ENCODE measurements at places on chromosomes 3 and 15.

DNA sequence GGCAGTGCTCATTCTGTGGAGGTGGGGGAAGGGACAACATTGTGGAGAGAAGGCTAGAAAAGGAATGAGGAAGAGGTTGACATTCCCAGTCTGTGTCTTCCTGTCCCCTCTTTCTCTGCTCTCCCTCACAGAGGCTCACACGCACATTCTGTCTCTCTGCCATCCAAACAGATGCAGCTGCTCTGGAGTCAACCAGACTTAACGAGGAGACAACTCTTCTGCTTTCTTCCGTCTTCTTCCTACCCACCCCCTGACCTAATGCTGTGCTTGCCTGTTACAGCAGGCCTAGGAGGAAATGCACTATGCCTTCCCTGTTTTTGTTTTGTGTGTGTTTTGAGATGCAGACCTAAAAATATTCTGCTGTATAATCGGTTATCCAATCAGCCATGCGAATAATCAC, 121.9 kb downstream of the CACNA1D start:
- DNase-seq = no peak

GRCh38 chr3:121895121-121895520, 920 bp downstream of the SLC15A2 start:
- no peak for DNase-seq

GRCh38 chr3:140629357-140630137, 48.3 kb upstream of the TRIM42 start:
- no peak for DNase-seq

DNA sequence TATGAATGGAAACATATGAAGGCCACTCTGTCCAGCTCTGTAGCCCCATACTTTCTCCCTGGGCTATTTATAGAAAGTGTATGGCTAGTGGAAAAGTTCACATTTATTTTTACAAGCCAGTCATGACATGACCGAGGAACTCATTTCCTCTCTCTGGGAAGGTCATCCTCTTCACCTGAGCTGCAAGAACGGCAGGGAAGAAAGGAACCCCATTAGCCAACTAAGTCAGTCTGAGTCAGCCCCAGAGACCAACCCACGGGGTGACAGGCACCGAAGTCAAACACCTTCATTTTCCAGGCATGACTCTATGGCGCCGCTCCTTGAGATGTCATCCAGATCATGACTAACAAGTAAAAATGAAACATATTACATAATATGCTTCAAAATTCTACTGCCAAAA, 4.8 kb downstream of the PAQR9 start:
- DNase-seq = no peak

DNA sequence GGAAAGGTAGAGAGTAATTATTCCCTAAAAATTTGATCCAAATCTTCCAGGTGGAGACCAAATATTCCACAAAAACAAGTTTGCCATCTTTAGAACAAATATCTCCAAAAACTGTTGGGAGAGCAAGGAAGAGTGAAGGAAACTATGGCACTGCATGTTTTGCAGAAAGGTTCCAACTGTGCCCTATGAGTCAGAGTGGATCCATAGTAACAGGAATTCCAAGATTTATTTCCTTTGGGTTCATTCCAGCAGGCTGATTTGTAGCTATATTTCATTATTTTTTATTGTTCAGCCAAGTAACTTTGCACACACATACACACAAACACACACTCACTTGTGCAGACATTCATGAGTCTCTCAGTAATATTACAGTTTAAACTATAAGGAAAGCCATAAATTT, 459.7 kb upstream of the EPHA6 start:
- no peak for DNase-seq

- DNase-seq = no peak
Observed at GRCh38 chr3:42764115-42764514, 8.9 kb downstream of the CCDC13 start.

DNA sequence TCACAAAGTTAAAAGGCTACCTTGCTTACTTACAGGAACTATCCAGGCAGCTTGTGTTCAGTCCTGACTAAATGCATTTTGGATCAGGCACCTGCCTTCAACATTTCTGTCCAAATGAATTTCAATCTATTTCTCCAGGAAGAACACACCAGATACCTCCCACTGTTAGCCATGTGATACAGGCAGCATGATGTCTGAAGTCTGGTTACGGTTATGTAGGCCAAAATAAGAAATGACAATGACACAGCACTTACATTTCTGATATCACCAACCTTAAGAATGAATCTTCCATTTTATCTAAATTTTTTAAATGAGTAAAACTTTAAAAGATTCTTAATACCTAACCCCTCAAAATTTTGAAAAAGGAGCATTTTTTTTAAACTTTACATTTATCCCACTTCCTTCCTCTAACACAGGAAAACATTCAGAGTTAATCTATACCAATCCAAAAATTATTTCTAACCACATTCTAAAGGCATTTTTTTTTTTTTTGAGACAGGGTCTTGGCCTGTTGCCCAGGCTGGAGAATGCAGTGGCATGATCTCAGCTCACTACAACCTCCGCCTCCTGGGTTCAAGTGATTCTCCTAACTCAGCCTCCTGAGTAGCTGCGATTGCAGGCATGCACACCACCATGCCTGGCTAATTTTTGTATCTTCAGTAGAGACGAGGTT, at the start of gene MAP4:
MAP4 (minus strand) TSS at position 116 of the 673 bp plus-strand sequence. CDS start 17,556 bp downstream, outside the sequence.
- DNase-seq = no peak

GRCh38 chr3:148600902-148601765, 96.6 kb upstream of the AGTR1 start:
- no peak for DNase-seq

GRCh38 chr15:41506796-41507341, 6.8 kb downstream of the LTK start:
- DNase-seq = no peak

GRCh38 chr3:79423417-79423816, 344.4 kb downstream of the ROBO1 start:
- no peak for DNase-seq

DNA sequence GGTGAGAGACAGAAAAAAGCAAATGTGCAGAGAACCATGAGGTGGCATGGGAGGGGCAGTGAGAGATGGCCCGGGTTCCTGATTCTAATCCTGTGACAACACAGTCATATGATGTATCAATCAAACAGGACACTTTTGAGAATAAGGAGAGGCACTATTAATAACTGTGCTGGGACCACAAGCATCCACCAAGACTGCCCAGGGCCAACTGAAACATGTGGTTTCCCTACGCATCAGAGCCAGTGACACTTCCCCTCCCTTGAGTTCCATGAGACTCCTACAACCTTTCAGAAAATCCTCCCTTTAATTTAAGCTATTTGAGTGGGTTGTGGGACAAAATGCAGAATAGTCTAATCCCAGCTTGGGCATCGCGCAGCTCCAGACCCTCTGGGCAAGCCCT, 17.4 kb downstream of the SH3BP5 start:
- DNase-seq = no peak

GRCh38 chr3:49601358-49602048, 47.2 kb downstream of the BSN start:
- peak; percentile 37 for DNase-seq

GRCh38 chr3:29644261-29644660, 363.4 kb downstream of the RBMS3 start:
- DNase-seq = no peak

DNA sequence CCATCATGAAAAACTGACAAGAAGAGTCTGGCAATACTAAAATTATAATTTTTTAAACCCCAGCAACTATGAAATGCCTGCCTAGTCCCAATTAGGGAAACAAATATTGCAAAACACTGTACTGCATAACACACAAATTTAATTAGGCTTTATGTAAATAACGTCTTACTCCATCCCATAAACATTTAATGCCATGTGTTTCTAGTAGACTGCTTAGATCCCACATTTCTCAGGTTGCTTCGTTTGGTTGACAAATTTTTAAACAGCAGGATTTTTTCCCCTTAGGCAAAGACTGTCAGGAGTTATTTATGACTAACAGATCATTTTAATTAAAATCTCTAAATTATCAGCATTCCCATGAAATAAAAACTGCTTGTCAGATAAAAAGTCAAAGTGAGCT, 29.9 kb downstream of the EIF2AK4 start:
- DNase-seq = no peak

DNA sequence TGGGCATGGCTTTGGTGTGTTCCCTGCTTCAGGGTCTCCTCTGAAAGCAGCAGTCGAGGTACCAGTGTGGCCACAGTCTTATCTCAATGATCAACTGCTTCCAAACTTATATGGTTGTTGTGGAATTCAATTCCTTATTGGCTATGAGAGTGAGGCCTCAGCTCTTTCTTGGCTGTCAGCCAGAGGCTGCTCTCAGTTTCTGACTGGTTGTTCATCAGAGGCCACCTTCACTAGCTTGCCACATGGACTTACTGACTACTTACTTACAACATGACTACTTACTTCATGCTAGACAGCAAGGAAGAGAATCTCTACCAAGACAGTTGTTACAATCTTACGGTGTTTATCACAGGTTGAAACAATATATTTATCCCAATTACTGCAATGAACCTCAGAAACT, 789.2 kb downstream of the DIPK2A start:
- DNase-seq = no peak

GRCh38 chr15:91886878-91887277, 33.4 kb downstream of the SLCO3A1 start:
- DNase-seq = no peak

- no peak for DNase-seq
Observed at GRCh38 chr3:36364260-36364659, 16.0 kb upstream of the STAC start.

GRCh38 chr3:46478341-46478740, 13.6 kb upstream of the LTF start:
- no peak for DNase-seq

DNA sequence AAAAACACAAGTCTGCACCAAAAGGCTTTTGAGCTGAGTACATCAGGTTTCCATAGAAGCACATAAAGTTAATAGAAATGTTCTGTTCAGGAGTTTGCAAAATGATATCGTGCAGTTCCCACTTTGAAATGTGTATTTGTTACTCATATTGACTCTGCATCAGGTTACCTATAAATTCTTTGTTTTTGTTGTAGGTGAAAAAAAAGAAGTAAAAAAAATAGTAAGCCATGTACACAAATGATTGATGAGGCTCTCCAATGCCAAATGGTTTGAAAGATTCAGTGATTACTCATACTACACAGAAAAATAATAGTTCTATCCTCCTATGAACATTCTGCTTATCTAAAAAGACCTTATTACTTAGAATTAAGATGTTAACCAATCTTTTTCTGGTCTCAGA, 287.3 kb upstream of the MME start:
- DNase-seq = no peak

DNA sequence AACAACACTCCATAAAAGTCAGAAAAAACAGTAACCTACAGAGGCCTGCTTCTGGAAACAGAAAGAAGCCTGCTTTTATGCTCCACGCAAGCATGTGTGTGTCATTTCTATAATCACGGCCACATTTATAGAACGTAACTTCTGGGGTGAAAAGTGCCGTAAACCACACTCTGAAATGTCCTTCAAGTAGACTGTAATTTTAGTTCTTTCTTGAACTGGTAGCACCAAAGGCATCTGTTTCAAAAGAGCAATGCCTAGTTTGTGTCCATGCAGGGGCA, 19.5 kb upstream of the CMTM7 start:
- DNase-seq = no peak

DNA sequence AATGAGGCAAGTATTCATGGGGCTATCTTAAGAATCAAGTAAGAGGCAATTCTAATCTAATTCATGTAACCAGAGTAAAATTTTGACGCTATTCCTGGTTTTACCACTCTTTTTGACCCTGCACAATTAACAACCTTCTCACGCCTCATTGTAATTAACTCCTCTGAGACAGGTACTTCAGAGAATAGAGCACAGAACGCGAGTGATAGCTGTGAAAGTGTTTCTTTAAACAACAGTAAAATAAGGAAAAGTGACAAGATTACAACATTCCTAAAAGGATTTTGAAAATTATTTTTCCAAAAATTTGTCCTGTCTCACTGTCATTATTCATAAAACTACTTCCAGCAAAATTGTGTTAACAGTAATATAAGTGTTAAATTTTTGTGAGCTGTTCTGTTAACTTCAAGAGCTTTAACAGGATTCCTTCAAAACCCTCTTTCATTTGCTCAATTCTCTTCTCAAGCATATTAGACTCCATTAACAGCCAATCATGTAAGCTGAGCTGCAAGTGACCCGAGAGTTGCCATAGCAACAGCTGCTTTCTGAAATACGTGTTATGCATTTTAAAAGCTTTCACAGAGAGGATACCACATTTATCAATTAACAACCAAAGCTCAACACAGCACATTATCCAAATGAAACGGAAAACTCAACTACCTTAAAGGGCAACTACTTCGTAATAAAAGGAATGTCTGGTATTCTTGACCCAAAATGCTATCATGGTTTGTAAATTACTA, 93.1 kb downstream of the STAG1 start:
- no peak for DNase-seq

DNA sequence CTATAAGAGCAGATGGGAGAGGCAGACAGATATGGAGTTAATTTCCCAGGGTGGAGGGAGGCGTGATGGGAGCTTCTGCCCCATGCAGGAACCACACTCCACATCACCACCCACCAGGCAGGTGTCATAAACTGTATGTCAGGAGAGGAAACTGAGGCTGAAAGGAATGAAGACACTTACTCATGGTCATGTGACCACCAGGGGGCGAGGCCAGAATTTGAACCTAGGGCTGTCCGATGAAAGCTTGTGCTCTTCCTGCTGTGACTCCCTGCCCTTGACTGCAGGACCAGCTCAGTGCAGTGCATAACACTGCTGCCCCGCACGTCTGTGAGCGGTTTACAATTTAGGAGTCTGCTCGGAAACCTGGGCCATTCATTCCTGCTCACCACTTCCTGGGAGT, 28.8 kb downstream of the NUP210 start:
- no peak for DNase-seq

- no peak for DNase-seq
Observed at GRCh38 chr15:56600380-56600779, 132.9 kb downstream of the ZNF280D start.

DNA sequence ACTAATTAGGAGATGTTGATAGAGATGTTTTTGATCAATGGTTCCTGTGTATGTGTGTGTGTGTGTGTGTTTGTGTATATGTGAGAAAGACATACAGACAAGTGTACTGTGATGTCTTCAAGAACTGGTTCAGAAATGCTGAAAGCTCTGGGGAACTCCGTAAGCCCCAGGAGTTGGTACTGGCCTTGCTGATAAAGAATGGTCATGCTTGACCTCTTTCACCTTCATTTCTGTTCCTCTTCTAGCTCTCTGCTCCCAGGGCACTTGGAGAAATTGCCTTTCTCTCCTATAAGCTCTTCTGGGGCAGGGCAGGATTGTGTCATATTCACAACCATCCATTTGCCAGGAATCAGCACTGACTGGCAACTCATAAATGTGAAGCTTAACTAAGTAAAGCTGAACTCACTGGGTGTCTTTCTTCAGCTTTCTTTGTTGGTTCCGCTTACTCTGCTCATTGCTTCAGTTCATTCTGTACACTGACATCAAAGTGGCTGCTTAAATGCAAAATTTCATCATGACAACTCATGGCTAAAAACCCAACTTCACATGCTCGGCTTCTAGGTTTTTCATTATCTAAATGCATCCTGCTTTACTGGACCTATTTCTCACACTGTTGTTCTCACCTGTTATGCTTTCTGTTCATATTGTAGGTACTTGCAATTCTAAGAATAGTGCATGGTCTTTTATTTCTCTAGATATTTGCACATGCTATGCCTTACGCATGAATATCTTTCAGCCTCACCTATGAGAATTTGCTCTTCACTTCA, 162.1 kb upstream of the LYSMD4 start:
- DNase-seq = no peak
